ENCODE measurements at places on chromosomes 16 and 17. TPM values are rescaled to one million over a fixed set of nuclear protein-coding genes. Genes with fewer than 3 reads are reported as not detected.
A peak's percentile ranks its signal among the peaks of the same experiment; 100 is the strongest.

- peak; percentile 53 for DNase-seq
Observed at GRCh38 chr16:89827383-89828198, 684 bp upstream of the SPIRE2 start.

GRCh38 chr16:59046335-59046734 lies 312.2 kb upstream of the GOT2 start:
- DNase-seq: no peak

DNA sequence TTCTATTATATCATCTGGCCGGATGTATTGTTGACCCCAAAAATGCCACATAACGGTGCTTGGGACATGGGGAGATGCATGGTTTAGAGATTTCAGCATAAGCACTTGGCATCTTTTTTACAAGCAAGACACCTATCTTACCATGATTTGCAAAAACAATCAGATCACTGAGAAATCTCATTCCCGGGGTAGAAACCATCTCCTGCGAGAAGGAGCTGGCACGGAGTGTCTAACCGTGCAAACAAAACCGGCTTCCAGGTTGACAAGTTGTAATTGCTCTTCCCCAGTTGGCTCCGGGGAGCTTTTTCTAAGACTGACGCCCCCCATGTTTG lies 1.0 kb downstream of the SLC16A6 start:
- DNase-seq: no peak

DNA sequence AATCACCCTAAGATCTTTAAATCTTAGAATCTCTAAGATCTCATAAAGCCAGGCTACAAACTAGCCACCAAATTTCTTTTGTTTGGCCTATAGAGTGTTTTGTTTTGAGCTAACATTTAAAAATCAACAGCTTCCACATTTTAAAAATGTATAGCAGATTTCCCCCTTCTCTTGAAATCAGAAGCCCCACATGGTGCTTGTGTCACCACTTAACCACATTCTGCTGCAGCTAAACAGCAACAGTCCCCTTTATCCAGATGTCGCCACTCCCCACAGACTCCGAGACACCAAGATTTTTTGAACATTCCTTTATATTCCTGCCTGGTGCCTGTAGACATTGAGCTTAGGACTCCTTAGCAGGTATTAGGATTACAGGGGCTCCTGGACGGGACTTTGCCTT lies 16.0 kb downstream of the GUCY2D start:
- no peak for DNase-seq

- DNase-seq: no peak
Observed at GRCh38 chr17:79034931-79035485, 11.0 kb downstream of the C1QTNF1 start.

SDK2 gene
- total RNA-seq: 2.1 TPM

- DNase-seq: no peak
Observed at GRCh38 chr17:4585638-4585994, 1.3 kb downstream of the SMTNL2 start.

GRCh38 chr17:54902611-54903010 lies 2.0 kb downstream of the TOM1L1 start:
- no peak for DNase-seq

DNA sequence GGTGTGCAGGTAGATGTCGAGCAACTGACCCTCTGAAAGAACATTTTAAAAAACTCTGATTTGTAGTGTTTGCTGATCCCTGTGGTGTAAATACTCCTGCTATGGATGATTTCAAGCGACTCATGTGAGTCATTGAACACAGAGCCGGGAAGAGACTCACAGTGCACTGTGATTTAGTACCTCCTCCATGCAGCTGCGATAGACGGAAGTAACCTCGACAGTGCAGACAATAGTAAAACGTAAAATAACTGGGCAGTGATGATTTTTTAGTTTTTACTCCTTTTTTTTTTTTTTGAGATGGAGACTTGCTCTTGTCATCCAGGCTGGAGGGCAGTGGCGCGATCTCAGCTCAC lies 8.7 kb downstream of the TBX21 start:
- no peak for DNase-seq

GRCh38 chr17:51056813-51057510 lies 63.7 kb downstream of the SPAG9 start:
- DNase-seq: no peak

CLEC19A gene
- not detected for total RNA-seq

DNA sequence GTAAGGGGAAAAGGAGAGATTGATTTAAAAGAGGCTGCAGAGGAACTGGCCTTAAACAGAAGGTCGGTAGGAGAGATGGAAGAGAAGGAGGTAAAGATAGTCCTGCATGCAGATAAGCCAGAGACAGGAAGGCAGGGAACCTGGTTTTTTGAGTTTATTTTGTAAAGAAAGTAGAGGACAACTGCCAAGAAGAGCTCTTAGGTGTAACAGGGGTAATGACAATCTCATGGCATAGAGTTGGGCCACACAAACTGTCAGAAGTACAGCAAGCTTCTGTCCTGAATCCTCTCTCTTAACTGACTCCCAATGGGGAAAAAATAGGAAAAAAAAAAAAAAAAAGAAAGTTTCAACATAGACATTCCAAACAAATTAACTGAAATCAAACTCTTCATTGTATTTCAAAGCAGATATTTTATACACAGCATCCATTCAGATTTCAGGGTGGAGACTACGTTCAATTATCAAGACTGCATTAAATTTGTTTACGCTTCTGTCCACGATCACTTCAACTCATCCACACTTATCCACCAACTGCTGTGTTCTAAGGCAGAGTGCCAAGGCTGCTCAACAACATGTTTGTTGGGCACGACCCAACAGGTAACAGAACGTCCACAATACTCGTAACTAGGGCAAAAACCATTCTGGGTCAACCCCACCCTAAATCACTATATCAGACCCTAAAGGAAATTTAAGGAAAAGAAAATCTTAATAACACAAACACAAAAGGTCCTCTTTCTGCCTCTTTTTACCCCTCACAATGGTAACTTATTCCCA lies 34.9 kb downstream of the USP31 start:
- no peak for DNase-seq

GRCh38 chr16:12896562-12896961 lies 4.8 kb upstream of the SHISA9 start:
- no peak for DNase-seq

- no peak for DNase-seq
Observed at GRCh38 chr16:57567691-57568090, 25.2 kb downstream of the ADGRG5 start.
